IPS DF 19.7 (cell line): ENCODE measurements at places on chromosomes 5 and 9.
A peak's percentile ranks its signal among the peaks of the same experiment; 100 is the strongest.

GRCh38 chr5:149268928-149269557 lies 2.6 kb upstream of the AFAP1L1 start:
- DNase-seq = no peak

GRCh38 chr5:83220331-83220730 lies 143.0 kb downstream of the XRCC4 start:
- no peak for DNase-seq

GRCh38 chr5:53276825-53277224 lies 167.3 kb upstream of the MOCS2 start:
- no peak for DNase-seq

- no peak for DNase-seq
Observed at GRCh38 chr5:166750376-166750775, 1541.1 kb upstream of the WWC1 start.

- DNase-seq = no peak
Observed at GRCh38 chr5:156482818-156483217, 155.9 kb downstream of the SGCD start.

GRCh38 chr9:115952430-115953292 lies 200.9 kb upstream of the PAPPA start:
- no peak for DNase-seq

DNA sequence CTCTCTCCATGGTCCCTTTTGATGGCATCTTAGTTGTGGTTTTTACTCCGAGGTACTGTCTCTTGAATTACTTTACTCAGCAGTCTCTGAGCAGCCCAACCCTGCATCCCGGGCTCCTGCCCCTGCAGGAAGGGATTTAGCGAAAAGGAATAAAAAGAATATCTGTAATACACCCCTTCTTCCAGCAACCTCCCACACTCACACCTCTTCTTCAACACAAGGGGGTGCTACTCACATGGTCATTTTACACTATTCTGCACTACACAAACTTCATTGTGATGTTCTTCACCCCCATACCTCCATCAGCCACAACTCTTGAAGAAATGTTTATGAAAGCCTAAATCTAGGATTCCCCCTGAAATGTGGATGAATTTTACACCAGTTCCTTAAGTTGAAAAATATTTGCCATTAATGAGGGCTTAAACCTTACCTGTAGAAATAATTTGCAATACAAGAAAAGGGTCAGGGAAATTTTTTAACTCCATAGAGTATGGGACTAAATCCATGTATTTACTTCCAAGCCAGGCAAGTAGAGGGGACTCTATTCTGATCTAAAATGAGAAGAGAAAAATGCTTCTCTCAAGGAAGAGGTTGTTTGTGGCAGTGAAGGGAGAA lies 26.0 kb downstream of the TPD52L3 start:
- peak; percentile 30 for DNase-seq

DNA sequence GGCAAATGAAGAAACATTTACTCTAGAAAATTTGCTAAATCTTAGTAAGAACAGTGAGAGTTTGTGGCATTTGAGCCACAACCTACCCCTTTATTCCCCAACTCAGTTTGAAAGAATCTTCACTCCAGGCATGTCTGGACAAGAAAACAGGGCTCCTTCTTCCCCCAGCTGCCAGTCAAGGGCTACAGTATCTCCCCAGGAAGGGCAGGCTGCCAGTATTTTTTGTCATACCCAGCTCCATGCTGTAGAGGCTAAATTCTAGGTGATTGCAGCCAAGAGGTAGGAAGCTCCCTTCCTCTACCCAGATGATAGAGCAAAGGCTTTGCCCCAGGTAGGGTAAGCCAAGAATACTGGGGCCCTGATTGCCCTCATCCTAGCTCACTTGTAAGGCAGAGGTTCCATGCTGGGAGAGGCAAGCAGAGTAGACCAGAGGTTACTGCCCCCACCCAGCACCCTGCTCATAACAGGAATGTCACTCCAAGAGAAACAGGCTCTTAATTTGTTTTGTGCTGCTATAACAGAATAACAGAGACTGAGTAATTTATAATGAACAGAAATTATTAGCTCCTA lies 20.0 kb upstream of the GRPEL2 start:
- DNase-seq = no peak
